ENCODE measurements at places on chromosomes 13 and 19. TPM values are rescaled to one million over a fixed set of nuclear protein-coding genes. Genes with fewer than 3 reads are reported as not detected.

Gene CD209
- not detected for total RNA-seq

Gene ZNF433
- total RNA-seq: 5.1 TPM

Gene NLRP7
- not detected for total RNA-seq

Gene ZSCAN4
- total RNA-seq: 0.36 TPM

Gene MIR17HG
- total RNA-seq: 4.0 TPM

Gene SIGLEC8
- total RNA-seq: not detected

Gene SHD
- not detected for total RNA-seq

Gene C5AR1
- total RNA-seq: 0.29 TPM

GRCh38 chr13:25887962-25888655, 163.7 kb downstream of the SHISA2 start:
- H3K4me1 ChIP-seq: peaks cover 4% of the 10 kb centered on the region
- no peak overlapping the region for H3K4me3 ChIP-seq
- H3K27me3 ChIP-seq: peaks cover 5% of the 10 kb centered on the region
- H3K36me3 ChIP-seq: no peaks in the 10 kb centered on the region
- DNase-seq: no peak
- no peak overlapping the region for H3K27ac ChIP-seq

GRCh38 chr13:33224686-33225085, 60.9 kb downstream of the STARD13 start:
- peaks cover 15% of the 10 kb centered on the region for H3K36me3 ChIP-seq
- H3K4me1 ChIP-seq: peaks cover 50% of the 10 kb centered on the region
- H3K27ac ChIP-seq: peak overlapping the region; percentile 97
- no peaks in the 10 kb centered on the region for H3K27me3 ChIP-seq
- no peak for DNase-seq

GRCh38 chr13:76808927-76809326, 77.3 kb downstream of the KCTD12 start:
- no peak overlapping the region for H3K4me3 ChIP-seq
- H3K27me3 ChIP-seq: peaks cover 2% of the 10 kb centered on the region
- no peaks in the 10 kb centered on the region for H3K36me3 ChIP-seq
- H3K27ac ChIP-seq: no peak overlapping the region
- no peak for DNase-seq

GRCh38 chr13:38348861-38349389, 726 bp upstream of the UFM1 start:
- DNase-seq: peak; percentile 56
- H3K27ac ChIP-seq: peak overlapping the region; percentile 98
- peaks cover 20% of the 10 kb centered on the region for H3K4me1 ChIP-seq
- peak overlapping the region; percentile 91 for H3K4me3 ChIP-seq
- H3K27me3 ChIP-seq: no peaks in the 10 kb centered on the region
- peaks cover 21% of the 10 kb centered on the region for H3K36me3 ChIP-seq

- H3K36me3 ChIP-seq: no peaks in the 10 kb centered on the region
- no peak overlapping the region for H3K4me3 ChIP-seq
- DNase-seq: no peak
- H3K4me1 ChIP-seq: no peaks in the 10 kb centered on the region
- H3K27me3 ChIP-seq: no peaks in the 10 kb centered on the region
- no peak overlapping the region for H3K27ac ChIP-seq
These were observed 919.9 kb downstream of the SLITRK1 start for GRCh38 chr13:82962397-82962796.

DNA sequence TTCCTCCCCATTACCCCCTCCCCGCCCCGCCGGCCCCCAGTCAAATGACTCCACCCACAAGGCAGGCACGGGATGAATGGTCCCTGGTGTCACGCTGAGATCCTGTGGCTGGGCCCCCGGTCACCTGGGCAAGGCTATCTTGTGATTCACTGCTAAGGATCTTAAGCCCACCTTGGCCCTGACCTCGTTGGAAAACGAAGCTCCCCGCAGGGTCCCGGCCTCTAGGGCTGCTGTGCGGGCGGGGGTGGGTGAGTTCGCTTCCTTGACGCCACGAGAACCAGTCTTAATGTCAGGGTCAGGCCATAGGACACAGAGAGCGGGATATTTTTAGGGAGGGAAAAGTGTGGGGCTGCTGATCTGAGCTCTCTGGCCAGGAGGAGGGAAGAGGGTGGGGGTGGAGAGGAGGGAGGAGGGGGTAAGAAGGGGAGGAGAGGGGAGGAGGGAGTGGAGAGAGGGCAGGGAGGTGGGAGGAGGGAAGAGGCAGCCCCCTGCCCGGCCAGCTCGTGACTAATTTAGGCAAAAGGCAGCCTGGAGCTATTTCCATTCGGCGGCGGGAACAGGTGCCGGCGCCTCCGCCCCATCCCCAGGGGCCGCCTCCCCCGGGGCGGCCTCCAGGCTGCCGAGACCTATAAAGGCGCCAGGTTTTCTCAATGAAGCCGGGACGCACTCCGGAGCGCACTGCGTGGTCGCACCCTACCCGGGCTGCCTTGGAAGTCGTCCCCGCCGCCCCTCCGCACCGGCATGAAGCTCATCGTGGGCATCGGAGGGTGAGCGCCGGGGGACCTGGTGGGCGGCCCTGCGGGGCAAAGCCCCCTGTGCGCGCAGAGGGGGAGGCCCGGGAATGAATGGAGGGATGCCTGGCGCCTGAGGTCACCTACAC, at the start of gene NMRK2:
NMRK2 (plus strand) TSS at position 139 of the 880 bp plus-strand sequence; CDS start at position 742, 603 bp downstream.
- H3K36me3 ChIP-seq: no peaks in the 10 kb centered on the region
- no peak within 1 kb of the TSS for H3K4me3 ChIP-seq
- DNase-seq: peak; percentile 77
- H3K27me3 ChIP-seq: peaks cover 26% of the 10 kb centered on the region
- H3K27ac ChIP-seq: no peak within 1 kb of the TSS

DNA sequence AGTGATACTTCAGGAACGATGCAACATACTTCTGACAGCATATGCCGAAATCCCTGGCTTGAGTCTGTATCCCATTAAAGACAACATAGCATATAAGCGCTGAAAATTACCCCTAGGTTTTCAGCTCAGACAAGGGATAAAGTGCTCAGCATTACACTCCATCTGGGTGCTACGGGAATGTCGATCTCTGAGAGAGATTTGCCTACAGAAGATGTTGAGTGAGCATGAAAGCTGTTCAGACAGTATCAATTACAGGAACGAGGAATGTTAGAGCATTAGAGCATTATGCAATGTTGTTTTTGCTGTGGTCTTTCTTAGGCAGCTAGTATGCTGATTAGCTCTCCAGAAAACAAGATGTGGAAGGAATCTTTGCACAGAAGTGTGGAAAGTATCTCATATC, 484.5 kb downstream of the LIG4 start:
- DNase-seq: no peak
- no peak overlapping the region for H3K27ac ChIP-seq
- no peaks in the 10 kb centered on the region for H3K27me3 ChIP-seq
- H3K4me3 ChIP-seq: no peak overlapping the region

- H3K4me1 ChIP-seq: peaks cover 19% of the 10 kb centered on the region
- H3K27me3 ChIP-seq: no peaks in the 10 kb centered on the region
- H3K4me3 ChIP-seq: peak overlapping the region; percentile 83
- peak overlapping the region; percentile 48 for H3K27ac ChIP-seq
- DNase-seq: peak; percentile 100
These were observed 1.1 kb downstream of the MIDN start for GRCh38 chr19:1249298-1249989.

DNA sequence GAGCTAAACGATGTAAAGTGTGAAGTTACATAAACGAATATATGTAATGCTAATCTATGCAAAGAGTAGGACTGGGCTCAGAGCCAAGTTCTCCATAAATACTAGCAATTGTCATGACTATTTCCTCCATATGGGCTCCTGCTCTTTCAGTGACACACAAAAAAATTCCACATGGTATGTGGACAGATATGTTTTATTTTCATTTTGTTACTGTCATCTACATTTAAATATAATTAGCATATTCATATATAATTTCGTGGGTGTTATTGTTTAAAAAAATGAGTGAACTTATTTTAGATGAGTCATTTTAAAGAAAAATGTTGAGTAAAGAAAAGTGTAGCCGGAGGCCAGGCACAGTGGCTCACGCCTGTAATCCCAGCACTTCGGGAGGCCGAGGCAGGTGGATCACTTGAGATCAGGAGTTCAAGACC, 5.0 kb upstream of the IGSF23 start:
- no peak overlapping the region for H3K4me3 ChIP-seq
- DNase-seq: no peak
- H3K27ac ChIP-seq: peak overlapping the region; percentile 14
- no peaks in the 10 kb centered on the region for H3K36me3 ChIP-seq

DNA sequence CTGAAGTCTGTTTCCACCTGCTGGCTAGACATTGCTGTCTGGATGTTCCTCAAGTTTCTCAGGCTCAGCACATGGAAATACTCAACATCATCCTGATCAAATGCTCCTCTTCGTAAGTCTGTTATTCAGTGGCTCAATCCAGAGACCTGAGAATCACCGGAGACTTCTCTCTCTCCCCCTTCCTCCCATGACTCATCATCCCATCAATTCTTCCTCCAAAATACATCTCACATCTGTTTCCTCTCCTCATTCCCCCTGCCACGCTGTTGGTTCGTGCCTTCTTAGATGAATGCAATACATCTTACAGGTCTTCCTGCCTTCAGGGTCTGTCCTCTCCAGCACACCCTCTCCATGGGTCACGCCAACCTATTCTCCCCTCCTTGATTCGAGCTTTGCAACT, 7.4 kb upstream of the RXFP2 start:
- no peak overlapping the region for H3K4me3 ChIP-seq
- DNase-seq: no peak
- no peak overlapping the region for H3K27ac ChIP-seq
- H3K36me3 ChIP-seq: no peaks in the 10 kb centered on the region

- no peak overlapping the region for H3K27ac ChIP-seq
- H3K4me1 ChIP-seq: no peaks in the 10 kb centered on the region
- no peaks in the 10 kb centered on the region for H3K36me3 ChIP-seq
- H3K4me3 ChIP-seq: no peak overlapping the region
- DNase-seq: no peak
- no peaks in the 10 kb centered on the region for H3K27me3 ChIP-seq
These were observed 65.2 kb downstream of the DPRX start for GRCh38 chr19:53696951-53697350.

DNA sequence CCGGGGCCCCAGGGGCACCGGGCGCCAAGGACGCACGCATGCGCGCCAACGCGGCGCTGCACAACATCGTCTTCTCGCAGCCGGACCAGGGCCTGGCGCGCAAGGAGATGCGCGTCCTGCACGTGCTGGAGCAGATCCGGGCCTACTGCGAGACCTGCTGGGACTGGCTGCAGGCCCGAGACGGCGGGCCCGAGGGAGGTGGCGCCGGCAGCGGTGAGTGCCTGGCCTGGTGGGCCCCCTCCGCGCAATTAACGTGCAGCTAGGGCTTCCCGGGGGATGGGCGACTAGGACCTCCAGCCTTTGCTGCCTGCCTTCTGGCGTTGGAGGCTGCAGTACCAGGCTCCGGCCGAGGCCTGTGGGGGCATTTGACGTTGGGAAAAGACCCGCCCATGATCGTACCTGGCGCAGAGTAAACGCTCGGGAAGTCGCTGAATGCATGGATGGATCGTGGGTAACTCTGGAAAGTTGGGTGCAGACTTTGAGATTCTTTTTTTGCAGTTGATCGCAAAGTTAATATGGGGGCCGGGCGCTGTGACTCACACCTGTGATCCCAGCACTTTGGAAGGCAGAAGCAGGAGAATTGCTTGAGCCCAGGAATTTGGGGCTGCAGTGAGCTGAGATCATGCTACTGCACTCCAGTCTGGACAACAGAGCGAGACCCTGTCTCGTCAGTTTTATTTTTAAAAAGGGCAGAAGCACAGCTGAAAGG, 7.3 kb downstream of the APC2 start:
- DNase-seq: no peak
- H3K36me3 ChIP-seq: no peaks in the 10 kb centered on the region
- H3K4me3 ChIP-seq: no peak overlapping the region

DNA sequence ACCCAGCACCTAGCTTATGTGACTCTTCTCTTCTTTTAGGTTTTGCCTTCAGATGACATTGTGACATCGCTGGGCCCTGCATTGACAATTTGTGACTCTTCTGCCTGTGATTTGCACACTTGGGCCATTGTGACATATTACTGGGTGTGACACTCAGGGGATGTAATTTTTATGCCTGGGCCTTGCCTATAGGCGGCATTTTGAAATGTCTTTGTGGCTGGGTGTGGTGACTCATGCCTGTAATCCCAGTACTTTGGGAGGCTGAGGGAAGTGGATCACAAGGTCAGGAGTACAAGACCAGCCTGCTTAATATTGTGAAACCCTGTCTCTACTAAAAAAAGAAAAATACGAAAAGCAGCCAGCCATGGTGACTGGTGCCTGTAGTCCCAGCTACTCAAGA, 28.4 kb upstream of the ZNF681 start:
- no peaks in the 10 kb centered on the region for H3K27me3 ChIP-seq
- H3K4me1 ChIP-seq: no peaks in the 10 kb centered on the region
- no peak overlapping the region for H3K4me3 ChIP-seq
- H3K27ac ChIP-seq: no peak overlapping the region
- no peak for DNase-seq
- H3K36me3 ChIP-seq: no peaks in the 10 kb centered on the region

DNA sequence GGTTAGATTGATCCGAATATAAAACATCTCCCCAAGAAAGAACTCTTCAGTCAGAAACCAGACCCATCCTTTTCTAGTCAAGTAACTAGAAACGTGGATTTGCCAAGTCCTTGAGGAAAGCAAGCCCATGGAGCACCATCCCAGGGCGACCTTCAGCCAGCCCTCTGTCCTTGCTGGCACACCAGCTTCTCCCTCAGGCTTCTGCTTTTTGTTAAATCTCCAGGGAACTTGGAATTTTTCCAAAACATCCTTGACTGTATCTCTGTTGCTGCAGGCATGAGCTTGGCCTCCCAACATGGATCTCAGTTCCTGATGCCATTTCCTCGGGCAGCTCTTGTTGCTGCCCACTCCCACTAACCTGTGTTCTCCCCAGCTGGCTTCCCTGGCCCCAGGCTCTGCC, 27.1 kb upstream of the C1QTNF9 start:
- DNase-seq: no peak
- H3K27me3 ChIP-seq: no peaks in the 10 kb centered on the region
- no peaks in the 10 kb centered on the region for H3K4me1 ChIP-seq
- H3K36me3 ChIP-seq: no peaks in the 10 kb centered on the region
- no peak overlapping the region for H3K27ac ChIP-seq

GRCh38 chr19:48656840-48657474, 11.0 kb upstream of the CA11 start:
- peaks cover 15% of the 10 kb centered on the region for H3K4me1 ChIP-seq
- peak; percentile 95 for DNase-seq
- H3K4me3 ChIP-seq: no peak overlapping the region
- no peaks in the 10 kb centered on the region for H3K27me3 ChIP-seq
- peak overlapping the region; percentile 42 for H3K27ac ChIP-seq
- H3K36me3 ChIP-seq: no peaks in the 10 kb centered on the region
